8988T (cell line): ENCODE measurements at places on chromosomes 2 and 18.

DNA sequence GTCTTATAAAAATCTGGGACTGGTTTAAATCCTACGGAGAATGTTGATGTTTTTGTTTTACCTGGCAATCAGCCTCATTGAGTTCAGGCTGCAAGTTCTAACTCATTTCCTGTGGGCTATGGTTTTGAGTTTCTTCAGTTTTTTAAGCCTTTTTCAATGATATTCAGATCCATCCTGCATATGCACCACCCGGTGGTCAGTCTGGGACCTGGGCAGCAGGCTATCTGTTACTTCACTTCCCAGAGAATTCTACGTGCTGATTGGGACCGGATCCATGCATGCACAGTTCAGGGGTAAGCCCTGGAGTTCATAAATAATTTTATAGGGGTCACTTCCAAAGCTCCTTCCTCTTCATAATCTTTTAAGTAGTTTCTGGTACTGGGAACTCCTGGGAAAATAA, 339.2 kb upstream of the HNRNPA3 start:
- no peak for DNase-seq

DNA sequence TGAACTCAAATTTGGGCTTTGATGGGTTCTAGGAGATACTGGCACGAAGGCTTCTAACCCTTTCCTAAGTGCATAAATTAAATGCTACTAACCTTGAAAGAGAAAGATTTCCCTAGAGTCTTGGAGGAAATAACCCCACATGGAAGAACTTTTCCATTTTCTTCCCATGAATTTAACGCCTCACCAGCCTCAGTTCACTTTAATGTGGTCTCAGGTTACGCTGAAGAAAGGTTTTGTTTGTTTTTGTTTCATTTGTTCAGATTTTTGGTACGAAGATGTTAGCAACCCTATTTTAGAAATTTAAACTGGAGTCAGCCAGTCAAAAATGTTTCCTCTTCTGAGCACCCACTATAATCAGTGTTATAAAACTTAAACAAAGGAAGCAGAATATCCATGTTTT, 30.7 kb downstream of the METTL4 start:
- no peak for DNase-seq

DNA sequence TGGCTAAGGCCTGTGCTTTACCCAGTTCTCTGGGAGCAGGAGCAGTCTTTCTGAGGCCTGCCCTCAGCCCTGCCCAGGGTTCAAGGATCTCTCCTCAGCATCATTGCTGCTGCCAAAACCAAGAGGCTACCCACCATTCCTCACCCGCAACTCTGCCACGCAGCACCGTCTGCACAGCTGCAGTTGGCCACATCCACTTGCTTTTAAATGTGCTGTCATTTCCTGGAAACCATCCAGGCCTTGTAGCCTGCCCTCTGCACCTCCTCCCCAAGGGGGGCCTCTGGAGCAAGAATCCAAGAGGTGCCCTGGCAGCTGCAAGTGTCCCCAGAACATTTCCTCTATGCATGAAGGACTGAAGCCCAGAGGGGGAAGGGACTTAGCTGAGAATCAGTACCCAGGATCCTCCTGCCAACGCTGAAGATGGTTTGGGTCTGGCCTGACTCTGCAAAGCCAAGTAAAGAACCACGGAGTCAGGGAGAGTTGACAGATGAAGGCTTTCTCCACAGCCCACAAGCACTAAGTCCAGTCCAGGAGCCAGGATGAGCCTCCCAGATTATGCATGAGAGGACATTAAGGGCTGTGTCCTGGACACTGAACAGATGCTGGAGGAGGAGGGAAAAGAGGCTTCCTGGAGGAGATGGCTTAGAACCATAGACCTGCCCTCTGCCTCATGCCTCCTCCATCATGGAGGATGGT, 14.9 kb downstream of the EMX1 start:
- DNase-seq: no peak

DNA sequence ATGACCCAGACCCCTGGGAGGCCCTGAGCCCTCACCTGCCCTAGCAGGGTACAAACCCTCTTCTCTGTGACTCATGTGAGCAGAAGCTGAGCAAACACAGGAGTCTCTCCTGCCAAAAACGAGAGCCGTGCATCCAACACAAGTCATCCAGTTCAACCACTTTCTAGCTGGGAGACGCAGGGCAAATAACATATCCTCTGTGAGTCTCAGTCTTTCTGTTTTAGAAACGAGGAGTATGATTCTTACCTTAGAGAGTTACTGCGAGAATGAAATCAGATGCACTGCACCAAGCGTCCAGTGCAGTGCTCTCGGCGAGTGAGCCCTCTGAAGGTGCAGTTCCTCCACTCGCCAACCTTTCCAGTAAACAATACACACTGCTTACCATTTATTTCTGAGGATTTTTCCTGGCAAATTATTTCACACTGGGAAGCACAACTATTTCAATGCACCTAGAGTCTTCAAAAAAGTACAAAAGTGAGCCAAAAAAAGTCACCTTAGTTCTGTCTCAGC, 331.8 kb upstream of the MYT1L start:
- no peak for DNase-seq

DNA sequence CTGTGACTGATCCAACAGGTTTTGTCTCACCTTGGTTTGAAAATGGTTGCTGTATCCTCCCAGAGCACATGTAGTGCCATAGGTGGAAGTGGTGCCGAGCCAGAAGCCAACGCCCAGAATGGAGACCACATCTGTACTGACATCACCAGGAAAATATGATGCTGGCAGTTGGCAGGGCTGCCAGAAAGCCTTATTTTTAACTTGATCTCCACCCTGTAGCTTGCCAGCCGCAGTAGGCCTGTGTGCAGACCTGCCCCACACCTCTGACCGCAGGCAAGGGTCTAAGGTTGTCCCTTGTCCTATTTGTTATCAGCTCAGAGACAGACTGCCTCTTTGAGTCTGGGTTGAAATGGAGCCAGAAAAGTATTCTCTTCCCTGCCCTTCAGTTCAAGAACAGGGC, 123.5 kb upstream of the EML6 start:
- no peak for DNase-seq

- DNase-seq: no peak
These were observed 1785.0 kb upstream of the LRRTM1 start for GRCh38 chr2:82089518-82089917.
